ENCODE measurements at places on chromosomes 16 and 17.

DNA sequence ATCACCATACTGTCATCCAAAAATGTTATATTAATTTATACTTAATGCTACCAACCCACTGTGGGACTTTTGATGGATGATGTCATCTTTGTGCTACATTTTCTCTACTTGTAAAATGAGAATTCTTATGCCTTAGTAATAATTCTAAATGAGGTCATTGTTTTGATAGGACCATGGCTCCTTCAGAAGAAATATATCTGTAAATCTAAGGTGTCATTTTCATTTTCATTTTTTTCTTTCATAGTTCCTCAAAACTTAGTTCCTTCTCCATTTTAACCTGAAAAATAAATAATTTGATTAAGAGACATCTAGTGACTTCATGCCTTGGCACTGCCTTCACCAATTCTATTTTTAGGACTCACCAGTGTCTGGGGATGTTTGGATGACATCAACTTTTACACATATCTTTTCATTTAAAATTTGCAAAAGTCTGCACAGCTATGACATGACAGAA lies 48.7 kb downstream of the GPRC5B start:
- DNase-seq = no peak

DNA sequence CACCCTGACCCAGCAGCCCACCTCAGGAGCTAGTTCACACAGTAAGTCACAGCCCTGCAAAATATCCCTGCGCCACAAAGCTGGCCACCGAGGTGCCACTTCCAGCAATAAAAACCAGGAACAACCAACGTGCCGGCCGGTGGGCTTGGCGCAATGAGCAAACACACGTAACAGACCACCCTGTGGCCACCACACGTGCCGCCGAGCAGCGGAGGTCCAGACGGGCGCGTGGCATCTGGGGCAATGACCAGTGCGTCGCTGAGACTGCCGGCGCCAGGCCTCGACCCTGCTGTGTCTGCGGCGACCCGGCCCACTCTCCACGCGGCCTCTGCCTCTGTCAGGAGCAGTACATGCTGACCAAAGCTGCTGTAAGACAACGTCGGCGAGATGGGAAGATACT lies 31.5 kb downstream of the LMF1 start:
- DNase-seq = no peak

- DNase-seq = peak; percentile 89
These were observed 13.2 kb downstream of the SREBF1 start for GRCh38 chr17:17823433-17824118.

DNA sequence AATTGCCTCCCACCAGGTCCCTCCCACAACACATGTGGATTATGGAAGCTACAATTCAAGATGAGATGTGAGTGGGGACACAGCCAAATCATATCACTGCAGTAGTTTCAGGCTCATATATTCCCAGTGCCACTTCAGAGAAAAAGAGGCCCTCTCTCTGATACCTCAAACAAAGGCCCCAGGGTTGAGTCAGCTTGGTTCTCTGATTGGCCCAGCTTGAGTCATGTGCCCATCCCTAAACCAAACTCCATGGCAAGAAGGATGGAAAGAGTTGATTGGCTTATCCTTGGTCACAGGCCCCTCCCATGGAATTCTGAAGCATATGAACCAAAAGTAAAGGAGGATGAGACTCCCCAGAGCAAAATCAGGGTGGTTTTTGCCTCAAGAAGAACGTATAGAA lies 75.9 kb upstream of the IRX6 start:
- no peak for DNase-seq

DNA sequence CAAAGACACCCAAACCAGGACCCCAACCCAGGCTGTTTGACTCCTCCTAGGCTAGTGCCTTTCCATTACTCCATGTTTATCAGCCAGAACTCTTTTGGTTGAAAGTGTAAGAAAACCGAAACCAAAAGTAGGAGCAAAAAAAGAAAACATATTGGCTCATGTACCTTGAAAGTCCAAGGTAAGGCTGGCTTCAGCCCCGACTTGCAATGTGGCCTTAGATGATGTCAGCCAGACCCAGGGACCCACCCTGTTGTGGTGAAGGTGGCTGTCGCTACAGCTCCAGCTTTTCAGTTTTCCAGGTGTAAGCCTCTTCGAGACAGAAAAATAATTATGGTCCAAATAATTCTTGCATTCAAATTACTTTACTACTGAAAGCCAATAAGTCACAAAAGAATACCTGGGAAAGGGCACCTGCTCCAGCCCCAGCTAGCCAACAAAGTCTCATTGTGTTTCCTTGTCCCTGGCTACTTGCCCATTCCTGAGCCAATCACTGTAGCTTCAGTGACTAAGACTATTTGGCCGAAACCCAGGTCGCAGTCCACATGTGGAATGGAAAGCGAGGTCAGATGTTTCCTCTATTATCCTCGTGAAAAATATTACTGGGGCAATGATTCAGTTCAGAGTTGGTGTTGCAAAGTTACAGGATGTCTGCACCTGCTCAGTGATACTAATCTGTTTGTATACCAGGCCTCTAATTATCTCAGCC lies 20.7 kb downstream of the DNAH9 start:
- no peak for DNase-seq

DNA sequence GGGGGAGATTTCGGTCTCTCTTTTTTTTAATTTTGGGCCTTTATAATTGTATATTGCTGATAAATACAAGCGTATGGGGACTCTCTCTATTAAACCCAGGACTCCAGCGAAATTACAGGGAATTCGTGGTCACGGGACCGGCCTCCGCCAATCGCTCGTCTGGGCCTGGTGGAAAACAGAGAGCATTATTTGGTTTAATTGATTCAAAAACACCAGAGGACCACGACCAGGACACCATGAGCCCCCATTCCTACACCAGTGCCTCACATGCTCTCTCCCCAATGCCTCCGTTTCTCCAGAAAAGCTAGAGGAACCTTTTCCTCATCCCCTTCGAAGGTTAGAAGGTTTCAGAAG lies at the start of gene HOXB2:
TSS of gene HOXB2 (minus strand) at position 88 of the 354 bp plus-strand sequence. CDS start 198 bp downstream, outside the sequence.
- no peak for DNase-seq

DNA sequence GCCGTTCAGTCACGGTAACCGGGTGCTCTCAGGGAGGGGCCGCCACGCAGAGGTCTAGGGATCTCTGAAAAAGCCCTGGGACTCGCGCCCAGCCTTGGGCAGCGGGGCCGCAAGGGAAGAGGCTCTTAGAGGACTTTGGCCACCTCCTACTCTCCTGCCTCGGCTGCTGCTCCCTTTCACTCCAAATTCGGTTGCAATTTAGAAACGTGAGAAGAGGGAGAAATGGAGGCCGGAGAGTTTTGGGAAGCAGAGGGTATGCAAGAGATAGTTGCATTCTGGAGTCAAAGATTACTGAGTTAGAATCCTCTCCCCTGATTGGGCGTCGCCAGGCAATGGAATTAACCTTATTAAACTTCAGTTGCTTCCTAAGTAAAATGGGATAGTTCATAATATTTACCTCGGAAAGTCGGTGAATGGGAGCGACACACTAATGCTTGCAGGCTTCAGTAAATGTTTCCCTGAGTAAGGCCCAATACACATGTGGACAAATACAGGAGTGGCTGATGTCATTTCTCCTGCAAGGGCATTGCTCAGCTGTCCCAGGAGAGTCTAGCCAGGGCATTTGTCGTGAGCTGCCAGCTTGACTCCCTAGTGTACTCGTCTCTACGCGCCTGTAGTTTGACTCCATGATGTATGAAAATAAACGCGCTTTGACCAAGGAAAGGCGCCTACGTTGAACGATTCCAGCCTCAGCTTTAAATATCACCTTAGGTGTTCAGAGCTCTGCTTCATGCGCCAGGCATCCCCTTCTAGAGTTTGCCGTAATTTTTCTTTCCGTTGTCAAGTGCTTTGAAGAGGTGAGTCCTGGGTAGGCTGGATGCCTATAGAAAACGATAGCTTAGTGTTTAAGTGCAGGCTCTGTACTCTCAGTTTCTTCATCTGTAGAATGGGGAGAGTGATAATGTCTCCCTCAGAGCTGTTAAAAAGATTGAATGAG lies 667 bp downstream of the OGFOD1 start:
- no peak for DNase-seq

All from suprapubic skin (tissue), 4 donors.